ENCODE measurements at places on chromosomes 6 and 20.

GRCh38 chr6:131362070-131362469 lies 211.0 kb upstream of the ARG1 start:
- no peak for DNase-seq

- DNase-seq: no peak
These were observed 43.5 kb downstream of the PERP start for GRCh38 chr6:138063726-138064125.

DNA sequence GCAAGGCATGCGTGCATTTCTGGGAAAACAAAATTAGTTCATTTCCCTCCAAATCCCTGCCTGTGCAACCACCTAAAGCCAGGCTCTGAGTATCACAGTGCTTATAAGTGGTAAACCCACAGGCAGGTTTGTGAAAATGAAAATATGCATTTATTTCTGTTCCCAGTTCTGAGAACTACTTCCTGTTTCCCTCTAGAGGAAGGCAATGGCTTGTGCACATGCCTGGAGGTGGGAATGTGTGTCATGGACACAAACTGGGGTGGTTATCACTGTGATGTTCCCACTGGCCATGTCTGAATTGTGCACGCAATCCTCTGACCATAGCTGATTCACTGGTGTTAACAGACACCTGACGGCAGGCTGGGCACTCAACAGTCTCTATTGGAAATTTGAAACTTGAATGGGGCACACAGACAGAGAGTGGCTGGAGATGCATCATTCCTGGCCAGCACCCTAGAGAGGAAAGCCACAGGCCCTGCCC lies 26.3 kb downstream of the FAM110A start:
- no peak for DNase-seq

DNA sequence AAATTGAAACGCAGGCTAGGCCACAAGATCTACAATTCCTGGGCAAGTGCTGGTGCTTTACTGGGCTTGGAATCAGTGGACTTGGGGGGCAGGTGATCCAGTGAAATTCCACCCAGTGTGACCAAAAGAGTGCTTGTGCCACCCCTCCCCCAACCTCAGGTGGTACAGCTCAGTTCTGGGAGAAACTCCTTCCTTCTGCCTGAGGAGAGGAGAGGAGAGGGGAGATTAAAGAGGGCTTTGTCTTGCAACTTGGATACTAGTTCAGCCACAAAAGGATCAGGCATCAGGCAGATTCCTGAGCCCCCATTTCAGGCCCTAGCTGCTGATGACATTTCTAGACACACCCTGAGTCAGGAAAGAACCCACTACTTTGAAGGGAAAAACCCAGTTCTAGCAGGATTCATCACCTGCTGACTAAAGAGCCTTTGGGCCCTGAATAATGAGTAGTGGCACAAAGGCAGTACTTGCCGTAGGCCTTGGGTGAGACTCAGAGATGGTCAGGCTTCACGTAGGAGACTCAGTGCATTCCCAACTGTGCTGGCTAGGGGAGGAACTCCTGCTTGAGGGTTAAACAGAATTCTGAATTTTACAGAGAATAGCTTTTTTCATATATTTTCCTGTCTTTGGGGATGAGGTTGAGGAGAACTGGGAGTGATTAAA lies 446.7 kb downstream of the BMP2 start:
- no peak for DNase-seq

DNA sequence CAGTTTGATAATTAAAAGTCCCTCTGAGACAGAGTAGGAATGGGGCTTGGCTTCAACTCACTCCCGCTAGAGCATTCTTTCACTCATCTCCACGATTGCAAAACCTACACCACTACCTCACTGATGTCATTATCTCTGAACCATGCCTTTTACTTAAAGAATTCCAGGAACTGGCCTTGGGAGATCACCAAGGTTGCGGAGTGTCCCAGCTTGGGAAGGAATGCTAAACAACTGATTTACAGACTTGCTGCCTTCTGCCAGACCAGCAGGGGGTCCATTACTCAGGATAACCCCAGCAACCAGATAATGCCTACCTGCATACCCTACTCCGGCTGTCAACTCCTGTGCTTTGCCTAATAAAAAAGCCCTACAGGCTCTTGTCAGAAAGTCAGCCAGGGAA lies 102.2 kb upstream of the RALGAPA2 start:
- DNase-seq: no peak

DNA sequence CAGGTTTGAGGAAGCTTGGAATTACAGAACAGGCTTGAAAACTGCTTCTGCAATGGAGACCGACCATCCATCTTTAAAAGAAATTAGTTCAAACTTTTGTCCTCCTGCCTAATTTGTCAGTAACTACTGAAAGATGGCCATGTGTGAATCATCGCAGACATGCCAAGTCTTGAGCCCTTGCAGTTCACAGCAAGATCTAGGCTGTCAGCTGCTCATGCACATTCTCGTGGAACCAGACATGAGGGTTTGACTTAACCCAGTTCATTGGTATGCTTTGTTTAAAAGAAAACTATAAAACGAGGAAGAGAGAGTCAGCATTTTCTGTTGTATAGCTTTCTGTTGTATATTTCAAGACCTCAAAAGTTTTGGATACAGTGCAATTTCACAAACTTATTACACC lies 74.0 kb upstream of the SAMD5 start:
- DNase-seq: no peak

DNA sequence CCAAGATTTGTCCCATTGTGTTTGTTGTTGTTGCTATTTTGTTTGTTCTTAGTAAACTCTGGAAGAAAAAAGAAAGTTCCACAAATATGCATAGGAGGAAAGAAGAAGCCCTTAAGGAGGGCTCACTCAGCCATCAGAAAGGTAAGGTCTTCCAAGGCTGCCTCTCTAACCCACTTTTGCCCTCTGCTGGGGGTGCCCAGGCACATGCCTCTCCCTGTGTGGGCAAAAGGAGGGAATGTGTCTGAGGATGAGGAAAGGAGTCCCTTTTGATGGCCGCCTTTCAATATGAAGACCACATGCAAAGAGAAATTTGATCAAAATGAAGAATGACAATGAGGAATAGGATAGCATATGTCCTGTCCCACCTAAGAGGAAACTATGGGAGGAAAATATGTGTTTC lies 248.2 kb upstream of the POU3F2 start:
- no peak for DNase-seq

GRCh38 chr6:170212956-170213636 lies 77.8 kb downstream of the DLL1 start:
- no peak for DNase-seq

- DNase-seq: no peak
These were observed 44.2 kb upstream of the EYA2 start for GRCh38 chr20:46850416-46850815.

DNA sequence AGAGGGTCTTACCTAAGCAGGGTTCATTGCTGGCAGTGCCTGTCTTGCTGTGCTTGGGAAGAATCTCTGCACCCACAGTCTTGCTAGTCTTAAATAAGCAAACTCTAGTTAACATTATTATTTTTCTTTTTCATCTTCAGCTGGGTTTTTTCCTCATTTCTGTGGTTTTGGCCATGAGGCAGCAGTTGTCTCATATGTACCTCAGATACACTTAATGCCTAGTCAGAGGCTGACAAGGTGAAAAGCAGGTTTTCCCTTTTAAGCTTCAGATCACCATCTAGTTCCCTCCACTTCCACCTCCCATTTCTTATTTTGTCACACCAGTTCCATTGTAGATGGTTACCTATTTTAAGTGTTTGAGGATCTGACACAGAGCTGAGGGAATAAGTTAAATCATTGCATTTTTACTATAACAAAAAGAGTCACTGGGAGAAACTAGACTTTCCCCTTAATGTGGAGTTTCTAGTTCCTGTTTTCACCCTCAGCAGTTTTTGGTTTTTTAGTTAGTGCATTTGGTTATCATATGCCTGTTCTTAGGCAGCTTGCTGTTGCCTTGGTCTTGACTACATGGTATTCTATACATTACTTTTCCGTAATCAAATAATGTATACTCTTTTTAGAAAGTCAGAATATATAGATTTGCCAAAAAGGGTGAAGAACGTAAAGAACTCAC lies 46.0 kb downstream of the AFDN start:
- no peak for DNase-seq

DNA sequence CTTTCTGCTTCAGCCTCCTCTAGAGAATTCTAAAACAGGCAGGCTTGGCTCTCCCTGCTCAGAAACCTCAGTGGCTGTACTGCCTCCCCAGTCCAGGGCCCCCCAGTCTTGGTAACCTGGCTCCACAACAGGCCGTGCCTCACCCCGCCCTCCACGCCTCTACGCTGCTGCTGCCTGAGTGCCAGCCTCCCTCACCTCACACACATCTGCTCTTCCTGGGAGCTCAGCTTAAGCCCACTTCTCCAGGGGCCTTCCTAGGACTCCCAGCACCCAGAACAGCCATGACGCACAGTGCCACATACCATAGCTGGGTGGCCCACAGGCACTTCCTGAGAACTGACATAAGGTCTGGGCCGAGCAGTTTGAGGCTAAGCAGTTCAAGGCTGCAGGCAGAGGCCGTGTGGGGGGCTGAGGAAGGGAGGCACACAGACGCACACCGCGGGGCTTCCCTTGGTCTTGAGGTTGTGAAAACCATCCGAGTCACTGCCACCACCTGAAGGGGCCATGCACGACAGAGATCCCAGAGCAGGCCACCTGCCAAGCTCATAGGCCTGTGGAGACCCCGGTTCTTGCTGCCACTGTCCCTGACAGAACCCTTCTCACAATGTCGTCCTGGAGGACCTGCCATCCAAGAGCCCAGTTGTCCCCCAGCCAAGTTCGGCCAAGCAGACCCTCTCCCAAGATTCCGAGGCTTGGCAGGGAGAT lies 42.6 kb downstream of the DSTN start:
- peak; percentile 58 for DNase-seq

GRCh38 chr6:80276861-80277260 lies 170.4 kb downstream of the BCKDHB start:
- DNase-seq: no peak

DNA sequence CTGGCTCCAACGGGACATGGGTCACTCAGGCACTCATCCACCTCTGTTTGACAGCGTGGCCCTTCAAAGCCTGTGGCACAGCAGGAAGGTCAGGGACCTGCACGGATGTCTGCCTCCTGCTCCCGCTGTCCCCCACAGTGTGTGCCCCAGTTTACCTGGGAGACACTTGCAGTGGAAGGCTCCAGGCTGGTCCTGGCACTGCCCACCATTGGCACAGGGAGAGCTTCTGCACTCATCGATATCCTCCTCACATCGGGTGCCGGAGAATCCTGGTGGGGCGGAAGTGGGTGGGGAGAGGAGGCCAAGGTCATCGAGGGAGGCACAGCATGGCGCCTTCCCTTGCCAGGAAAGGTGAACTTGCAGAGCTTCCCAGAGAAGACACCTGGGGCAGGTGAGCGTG lies 6.9 kb downstream of the NOTCH4 start:
- DNase-seq: no peak

DNA sequence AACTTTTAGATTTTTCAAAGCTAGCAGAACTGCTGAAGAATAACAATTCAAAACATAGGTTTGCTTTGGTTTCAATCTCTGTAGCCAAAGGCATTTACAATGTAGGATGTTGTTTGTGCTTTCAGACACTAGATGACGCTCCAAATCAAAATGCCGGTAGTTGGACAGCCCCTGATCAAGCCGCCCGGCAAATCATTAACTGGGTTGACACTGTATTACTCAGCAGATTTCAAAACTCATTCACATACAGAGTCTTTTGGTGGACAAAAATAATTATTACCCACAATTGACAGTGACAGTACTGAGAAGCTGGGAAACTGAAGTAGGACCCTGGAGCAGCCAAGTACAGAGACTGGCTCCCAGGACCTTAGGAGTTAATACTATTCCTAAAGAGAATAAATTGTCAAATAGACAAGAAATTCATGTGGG lies 21.3 kb upstream of the HFE start:
- DNase-seq: no peak

DNA sequence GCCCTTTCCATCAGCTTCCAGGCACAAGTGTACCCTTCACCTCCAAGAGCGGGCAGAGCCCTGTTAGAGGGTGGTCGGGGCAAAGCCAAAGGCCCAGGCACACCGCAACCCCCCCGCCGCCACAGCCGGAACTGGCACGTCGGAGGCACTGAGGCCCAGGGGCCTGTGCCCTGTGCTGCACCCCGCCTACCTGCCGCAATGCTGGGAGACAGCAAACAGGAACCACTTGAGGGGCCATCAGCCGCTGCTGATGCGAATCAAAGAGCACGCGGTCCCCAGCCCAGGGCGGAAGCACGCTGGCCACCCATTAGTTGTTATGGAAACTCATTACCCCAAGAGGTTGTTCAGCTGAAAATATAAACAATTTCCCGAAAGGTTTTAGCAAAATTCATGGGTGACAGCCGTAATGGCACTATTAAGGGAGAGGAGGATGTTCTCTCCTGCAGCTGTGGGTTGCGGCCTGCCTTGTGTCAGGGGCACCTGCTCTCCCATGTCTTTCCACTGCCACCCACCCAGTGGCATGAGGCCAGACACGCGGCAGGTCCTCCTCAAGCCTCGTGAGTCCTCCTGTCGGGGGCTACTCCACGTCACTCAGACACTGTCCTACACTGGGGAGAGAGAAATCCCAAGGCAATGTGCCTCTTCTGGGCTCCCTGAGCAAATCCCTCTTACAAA lies 65.3 kb downstream of the EDN3 start:
- no peak for DNase-seq

GRCh38 chr20:2604506-2604835 lies 48.0 kb upstream of the NOP56 start:
- no peak for DNase-seq

GRCh38 chr20:20237093-20237959 lies 130.6 kb upstream of the INSM1 start:
- no peak for DNase-seq

- no peak for DNase-seq
These were observed 39.8 kb downstream of the PRR18 start for GRCh38 chr6:166268431-166268830.

DNA sequence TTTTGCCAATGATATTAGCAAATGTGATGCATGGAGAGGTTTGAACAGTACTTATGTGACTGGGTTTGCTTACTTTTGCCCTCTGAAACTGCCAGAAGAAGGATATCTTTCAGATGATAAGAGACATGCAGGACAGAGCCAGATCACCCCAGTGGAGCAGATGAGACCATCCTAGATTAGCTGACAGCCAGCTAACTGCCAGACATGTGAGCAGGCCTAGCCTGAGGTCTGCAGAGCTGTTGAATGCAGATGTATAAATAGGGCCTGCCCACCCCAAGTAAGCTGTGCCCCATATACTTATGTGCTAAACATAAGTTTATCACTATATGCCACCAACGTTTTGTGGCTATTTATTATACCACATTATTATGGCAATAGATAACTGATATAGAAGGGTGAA lies 5.9 kb downstream of the ZSCAN31 start:
- DNase-seq: no peak

- no peak for DNase-seq
These were observed 140.3 kb downstream of the ATXN1 start for GRCh38 chr6:16621002-16621401.

All from right cardiac atrium (tissue), 5 donors.